ENCODE measurements at places on chromosomes 1 and 21.

DNA sequence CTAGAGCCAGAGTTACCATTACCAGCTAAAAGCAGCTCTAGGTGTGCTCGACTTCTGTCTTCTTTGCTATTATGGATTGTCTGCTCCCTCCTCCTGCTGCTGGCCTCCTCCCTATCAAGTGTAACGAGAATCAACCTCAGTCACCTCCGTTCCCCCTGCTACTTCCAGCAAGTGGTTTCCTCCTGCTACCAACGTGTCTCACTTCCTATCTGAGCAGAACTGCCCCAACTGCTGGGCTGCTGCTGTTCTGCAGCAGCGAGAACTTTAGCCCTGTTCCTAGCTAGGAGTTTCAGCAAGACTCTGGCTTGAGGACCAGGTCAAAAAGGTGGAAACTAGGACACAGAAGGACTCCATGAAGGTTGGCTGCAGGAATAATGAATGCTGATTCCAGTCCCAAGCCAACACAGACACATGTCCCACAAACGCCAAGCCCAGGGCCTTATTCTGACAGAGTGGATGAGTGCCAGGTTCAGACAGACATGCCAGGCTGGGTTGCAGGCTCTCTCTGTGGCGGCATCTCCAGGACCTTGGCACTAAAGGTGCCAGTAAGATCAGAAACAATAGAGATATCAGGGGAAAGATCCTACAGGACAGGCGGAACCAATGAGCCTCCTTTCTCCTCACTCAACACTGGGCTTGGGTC lies 46.9 kb downstream of the CD34 start:
- DNase-seq = no peak

DNA sequence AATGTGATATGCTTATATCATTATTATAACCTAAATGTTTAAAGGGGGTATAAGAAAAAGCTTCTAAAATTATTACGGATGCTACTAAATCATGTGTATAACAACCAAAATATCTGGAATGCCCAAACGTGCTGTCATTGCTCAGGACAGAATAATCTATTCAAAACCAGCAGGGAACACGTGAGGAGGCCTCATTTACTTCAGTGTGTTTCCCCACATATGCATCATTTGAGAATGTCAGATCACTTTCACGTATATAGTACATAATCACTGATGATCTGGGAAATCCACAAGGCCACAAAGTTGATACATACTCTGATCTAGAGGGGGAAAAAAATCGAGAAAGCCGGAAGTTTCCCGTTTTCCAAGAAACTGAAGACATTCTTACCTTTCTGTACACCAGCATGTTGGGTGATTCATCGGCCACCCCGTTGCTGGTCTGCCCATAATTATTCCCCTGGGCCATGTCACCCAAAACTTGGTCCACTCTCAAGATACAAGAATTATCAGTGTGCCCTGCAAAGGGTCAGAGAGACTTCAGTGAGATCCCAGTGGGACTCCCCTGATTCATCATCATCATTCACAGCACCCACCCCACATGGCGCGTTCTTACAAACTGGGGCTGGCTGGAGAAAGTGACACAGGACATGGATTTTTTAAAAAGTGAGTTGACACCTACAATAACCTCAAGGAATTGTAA lies 1.5 kb downstream of the RGS7 start:
- DNase-seq = no peak

DNA sequence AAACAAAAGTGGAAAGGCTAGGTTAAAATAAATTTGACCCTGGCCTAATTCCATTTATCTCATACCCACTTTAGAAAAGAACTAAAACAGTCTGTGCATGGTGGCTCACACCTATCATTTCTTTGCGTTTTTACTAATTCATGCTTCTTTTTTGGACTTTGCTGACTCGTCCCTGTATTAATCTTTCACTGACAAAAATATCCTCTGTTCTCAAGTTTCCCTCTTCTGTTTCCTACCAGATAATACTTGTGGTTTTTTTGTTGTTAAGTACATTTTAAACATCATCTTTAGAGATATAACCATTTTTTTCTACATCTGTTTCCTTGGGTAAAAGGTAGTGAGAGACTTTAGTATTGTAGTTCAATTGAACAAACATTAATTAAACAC lies 11.5 kb downstream of the CNST start:
- DNase-seq = no peak

- no peak for DNase-seq
Observed at GRCh38 chr1:176338877-176339276, 124.1 kb upstream of the PAPPA2 start.
